Endothelial cell (in vitro differentiated cells): ENCODE measurements at places on chromosomes 3 and 15.

DNA sequence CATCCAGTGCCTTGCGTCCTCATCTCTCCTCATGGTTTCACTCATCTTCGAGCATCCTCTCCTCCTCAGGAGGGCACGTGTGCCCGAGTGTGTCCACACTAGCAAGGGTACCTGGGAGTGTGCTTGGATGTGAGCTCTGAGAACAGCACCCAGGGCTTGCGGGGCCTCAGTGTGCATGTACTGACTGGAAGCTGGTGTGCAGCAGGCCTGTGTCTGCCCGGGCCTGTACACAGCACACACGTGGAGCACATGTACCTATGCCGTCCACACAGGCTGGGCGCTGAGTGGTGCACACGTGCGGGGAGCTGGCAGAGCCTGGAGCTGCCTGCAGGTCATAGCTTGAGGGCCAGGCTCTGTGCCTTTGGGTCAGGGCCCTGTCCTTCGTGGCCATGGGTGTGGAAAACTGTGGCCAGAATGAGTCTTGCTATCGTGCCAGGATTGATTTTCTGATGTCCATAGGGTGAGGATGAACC lies 34.9 kb downstream of the TSPAN3 start:
- DNase-seq, result no peak

DNA sequence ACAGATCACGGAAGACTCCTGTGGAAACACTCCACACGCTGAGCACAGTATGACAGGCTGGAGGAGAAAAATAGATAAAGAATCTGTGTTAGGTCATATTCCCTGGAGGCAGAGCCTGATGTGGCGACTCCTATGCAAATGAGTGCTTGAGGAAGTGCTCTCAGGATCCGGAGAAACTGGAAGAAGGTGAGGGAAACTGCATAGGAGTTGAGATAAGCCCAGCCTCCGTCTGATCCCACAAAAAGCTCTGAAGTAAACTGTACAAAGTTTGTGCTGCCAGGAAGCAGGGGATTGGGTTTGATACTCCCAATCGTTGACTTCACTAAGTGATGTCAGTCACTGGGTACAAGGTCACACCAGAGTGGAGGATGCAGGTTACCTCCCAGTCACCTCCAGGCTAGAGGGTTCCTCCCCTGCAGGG lies 33.4 kb downstream of the OSBPL10 start:
- no peak for DNase-seq

- no peak for DNase-seq
Observed at GRCh38 chr15:79562403-79562815, 130.3 kb downstream of the MINAR1 start.

DNA sequence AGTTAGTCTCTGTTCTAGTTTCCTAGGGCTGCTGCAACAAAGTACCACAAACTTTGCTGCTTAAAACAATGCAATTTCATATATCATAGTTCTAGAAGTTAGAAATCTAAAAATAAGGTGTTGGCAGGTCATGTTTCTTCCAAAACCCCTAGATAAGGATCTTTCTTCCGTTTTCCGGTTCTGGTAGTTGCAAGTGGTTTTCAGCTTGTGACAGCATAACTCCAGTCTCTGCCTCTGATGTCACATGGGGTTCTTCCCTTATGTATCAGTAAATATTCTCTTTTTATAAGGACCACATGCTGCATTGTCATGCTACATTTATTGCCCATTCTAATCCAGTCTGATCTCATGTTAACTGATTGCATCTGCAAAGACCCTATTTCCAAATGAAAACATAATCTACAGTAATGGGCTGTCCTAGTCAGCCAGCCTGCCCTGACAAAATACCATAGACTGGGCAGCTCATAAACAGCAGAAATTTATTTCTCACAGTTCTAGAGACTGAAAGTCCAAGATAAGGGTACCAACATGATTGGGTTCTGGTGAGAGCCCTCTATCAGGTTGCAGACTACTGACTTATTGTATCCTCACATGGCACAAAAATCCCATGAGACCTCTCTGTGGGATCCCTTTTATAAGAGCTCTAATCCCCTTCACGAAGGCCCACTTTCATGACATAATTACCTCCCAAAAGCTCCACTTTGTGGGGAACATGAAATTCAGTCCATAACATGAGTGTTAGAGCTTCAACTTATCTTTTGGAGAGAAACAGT lies 642.0 kb upstream of the NAALADL2 start:
- no peak for DNase-seq

GRCh38 chr15:27412415-27412814 lies 441.4 kb downstream of the GABRG3 start:
- DNase-seq, result no peak

DNA sequence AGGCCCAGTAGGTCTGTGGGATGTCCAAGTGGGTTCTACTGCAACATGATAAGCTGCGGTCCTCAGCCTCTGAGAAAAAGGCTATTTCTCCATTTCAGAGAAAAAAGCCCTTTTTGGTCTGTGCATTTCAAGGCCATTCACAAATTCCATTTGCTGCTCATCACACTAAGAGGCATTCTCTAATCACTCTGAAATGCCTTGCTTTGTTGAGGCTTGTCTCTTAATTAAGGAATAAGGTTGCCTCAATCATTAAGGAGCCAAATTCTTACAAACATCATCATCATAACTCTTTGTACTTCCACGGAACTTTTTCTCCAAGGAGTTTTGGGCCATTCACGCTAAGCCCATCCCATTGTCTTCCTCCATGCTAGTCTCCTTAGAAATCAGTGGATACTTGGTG lies 74.4 kb downstream of the BOC start:
- DNase-seq, result no peak
